ENCODE measurements at places on chromosomes 7 and 10. TPM values are rescaled to one million over a fixed set of nuclear protein-coding genes. Genes with fewer than 3 reads are reported as not detected.

Gene STK32C
- 10.5 TPM for polyA plus RNA-seq

DNA sequence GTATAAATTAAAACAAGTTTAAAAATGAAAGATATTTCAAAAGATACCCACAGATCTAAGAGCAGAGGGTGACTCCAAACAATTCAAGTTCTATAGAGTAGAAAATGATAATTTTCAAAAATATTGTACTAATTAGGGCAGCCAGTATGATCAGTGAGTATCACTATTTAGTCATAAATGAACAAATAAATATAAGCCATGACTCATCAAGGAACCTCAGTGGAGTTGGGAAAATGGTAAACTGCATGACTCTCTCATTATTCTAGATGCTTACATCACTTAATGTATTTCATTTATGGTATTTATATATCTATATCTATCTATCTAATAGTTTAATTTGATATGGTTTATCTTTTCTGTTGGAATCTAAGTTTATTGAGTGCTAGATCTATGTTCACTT is 94.3 kb downstream of the THSD7A start:
- H3K27ac ChIP-seq = no peak overlapping the region
- H3K4me1 ChIP-seq = no peaks in the 10 kb centered on the region
- no peak overlapping the region for H3K4me3 ChIP-seq
- H3K36me3 ChIP-seq = no peaks in the 10 kb centered on the region
- DNase-seq = no peak
- H3K27me3 ChIP-seq = no peaks in the 10 kb centered on the region

- H3K27ac ChIP-seq = no peak overlapping the region
- no peak overlapping the region for H3K4me3 ChIP-seq
- H3K4me1 ChIP-seq = 0 out of 2 replicates have a peak, but pooled peaks cover 5% of the 10 kb centered on the region
- no peak for DNase-seq
- no peaks in the 10 kb centered on the region for H3K36me3 ChIP-seq
Observed at GRCh38 chr10:123858077-123858681, 33.4 kb downstream of the CPXM2 start.

Gene ATG9B
- polyA plus RNA-seq = 0.83 TPM

DNA sequence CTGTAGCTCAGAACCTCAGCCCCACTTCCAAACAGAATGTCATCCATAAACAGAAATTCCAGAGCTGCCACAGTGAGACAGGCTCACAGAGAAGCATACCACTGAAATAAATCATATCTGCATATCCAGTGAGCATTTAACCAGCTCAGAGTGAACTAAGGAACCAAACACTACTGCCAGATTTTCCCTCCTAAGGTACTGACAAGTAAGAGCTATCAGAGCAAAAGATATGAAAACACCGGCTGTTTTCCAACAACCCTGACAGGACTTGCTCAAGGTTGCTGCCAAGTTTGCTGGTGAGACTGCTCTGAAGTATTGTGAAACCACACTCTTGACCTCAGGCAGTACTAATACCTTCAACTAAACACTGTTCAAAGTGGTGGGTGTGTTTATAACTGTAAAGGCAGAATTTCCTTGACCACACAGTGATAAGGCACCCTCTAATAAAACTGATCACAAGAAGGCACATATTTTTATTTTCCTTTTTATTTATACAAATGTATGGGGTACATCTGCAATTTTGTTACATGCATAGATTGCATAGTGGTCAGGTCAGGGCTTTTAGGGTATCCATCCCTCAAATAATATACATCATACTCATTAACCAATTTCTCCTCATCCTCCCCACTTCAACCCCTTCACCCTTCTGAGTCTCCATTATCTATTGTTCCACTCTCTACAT is 18.3 kb downstream of the SGMS1 start:
- DNase-seq = no peak
- no peak overlapping the region for H3K4me3 ChIP-seq
- H3K27me3 ChIP-seq = no peaks in the 10 kb centered on the region
- H3K4me1 ChIP-seq = peaks cover 24% of the 10 kb centered on the region
- H3K27ac ChIP-seq = 0 out of 2 replicates have a peak overlapping the region, but pooled peaks have one; percentile 11

DNA sequence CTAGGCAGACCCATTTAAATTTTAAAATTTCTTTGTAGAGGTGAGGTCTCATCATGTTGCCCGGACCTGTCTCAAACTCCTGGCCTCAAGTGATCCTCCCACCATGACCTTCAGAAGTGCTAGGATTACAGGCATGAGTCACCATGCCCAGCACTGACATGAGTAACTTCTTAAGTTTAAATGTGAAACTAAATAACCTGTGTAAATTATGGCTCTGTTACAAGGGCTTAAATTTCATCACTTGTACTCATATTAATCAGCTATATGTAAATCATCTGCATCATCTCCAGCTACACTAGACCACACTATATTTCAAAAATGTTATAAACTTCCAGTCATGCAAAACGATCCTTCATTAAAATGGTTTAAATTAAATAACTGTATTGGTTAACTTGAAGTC is 56.1 kb downstream of the ATAD1 start:
- H3K4me3 ChIP-seq = no peak overlapping the region
- H3K27ac ChIP-seq = no peak overlapping the region
- no peak for DNase-seq
- H3K27me3 ChIP-seq = no peaks in the 10 kb centered on the region

DNA sequence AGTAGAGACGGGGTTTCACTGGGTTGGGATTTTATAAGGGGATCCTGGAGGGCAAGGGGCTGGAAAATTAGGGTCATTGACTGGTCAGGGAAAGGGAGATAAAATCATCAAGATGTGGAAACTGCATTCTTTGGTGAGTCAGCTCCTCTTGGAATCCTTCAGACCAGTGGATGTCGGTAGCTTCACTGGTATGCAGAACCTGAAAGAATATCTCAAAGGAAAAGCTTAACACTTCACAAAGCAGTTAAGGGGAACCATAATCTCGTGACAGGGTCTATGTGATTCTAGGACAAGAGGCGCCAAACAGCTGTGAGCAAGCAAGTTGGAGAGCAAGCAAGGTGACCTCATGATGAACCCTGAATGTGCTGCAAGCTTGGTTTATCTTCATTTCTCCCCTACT is 634.7 kb upstream of the AUTS2 start:
- no peaks in the 10 kb centered on the region for H3K27me3 ChIP-seq
- no peak for DNase-seq
- no peak overlapping the region for H3K4me3 ChIP-seq
- H3K4me1 ChIP-seq = no peaks in the 10 kb centered on the region

GRCh38 chr7:45525057-45525456 is 49.1 kb upstream of the ADCY1 start:
- no peak overlapping the region for H3K27ac ChIP-seq
- no peak overlapping the region for H3K4me3 ChIP-seq
- DNase-seq = no peak
- no peaks in the 10 kb centered on the region for H3K4me1 ChIP-seq
- H3K36me3 ChIP-seq = no peaks in the 10 kb centered on the region

DNA sequence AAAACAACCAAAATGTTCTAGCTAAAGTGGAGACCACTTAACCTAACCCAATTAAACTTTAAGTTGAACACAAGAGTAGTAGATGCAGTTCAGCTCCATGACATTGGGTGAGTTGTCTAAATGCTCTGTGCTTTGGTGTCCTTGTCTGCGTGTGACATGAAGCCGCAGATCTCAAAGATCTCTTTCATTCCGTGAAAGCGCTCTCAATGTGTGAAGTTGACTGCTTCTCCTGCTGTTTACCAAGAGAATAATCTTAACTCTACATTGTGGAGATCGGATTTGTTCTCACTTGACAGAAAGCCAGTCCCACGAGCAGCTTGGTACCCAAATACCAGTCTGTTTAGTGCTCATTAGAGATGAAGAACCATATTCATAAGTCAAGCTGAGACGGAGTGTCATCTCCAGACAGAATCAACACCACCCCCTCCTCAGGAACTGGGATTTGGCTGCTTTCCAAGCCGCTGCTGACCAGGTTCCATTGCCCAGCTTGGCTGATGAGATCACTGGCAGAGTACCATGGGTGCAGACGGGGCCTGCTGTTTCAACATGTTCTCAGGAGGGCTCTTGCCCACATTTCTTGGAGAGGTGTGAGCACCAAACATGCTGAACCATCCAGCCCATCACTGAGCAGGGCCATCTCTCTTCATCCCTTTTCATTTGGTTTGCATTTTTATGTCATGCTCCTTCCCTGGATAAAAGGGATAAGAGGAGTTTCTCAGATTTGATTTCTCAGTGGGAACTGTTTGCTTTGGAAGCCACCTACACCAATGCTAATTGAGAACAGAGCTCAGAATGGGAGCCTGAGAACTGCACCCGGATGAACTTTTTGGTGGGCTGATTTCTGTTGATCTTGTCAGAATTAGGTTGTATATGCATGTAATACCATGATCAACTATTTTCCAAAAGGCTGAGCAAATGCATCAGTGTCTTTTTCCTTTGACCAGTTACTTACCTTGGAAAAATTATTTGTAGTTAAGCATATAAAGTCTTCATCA is 95.8 kb upstream of the AGBL3 start:
- no peaks in the 10 kb centered on the region for H3K4me1 ChIP-seq
- DNase-seq = no peak
- H3K36me3 ChIP-seq = no peaks in the 10 kb centered on the region
- no peak overlapping the region for H3K27ac ChIP-seq
- H3K4me3 ChIP-seq = no peak overlapping the region
